ENCODE measurements at places on chromosomes 11 and 22.

DNA sequence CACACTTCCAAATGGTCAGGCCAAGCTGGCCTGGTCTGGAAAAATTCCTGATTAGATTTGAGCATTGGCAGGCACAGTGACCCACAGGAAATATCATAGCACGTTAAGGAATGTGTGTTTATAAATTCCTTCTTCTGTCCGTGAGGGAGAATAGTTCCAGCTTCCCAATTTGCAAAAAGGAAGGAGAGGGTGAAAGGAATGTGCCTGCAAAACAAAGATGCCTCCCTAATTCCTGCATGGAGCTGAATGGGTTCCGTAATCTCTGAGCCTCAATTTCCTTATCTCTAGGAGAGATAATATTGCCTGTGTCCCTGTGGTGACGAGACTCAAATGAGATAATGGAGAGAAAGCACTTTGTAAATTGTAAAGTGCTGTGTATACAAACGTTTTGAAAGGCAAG is 105.1 kb downstream of the FEZ1 start:
- DNase-seq, result no peak

DNA sequence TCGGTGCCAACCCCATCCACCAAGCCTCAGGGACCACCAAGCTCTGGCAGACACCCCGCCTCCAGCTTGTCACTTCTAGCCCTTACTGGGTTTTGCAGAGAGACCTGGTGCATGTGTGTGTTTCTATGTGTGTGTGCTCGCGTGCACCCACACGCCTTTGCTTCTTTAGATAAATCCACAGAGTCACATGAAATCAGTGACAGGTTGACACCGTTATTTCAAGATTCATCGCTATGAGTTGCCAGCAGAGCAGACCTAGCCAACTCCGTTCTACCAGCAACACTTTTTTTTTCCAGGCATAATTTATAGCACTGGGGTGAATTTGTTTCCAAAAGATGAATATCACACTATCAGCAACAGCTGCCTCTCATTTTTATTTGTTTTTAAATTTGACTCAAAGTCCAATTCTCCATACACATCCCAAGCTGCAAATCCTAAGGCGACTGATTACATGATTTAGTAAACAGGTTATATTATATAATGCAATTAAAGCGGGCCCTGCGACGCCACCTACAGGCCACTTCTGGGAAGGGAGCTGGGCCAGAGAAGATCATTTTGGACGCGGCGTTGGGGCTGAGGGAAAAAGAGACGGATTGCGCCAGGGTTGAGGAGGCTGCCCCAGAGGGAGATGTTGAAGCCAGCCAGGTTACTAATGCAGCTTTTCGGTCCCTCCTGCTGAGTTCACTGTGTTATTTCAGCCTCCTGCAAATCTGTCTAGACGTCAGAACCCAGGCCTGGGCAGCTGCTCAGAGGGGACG is 150.5 kb downstream of the FEZ1 start:
- DNase-seq, result no peak

GRCh38 chr22:39617970-39618757 is 47.6 kb downstream of the CACNA1I start:
- no peak for DNase-seq

DNA sequence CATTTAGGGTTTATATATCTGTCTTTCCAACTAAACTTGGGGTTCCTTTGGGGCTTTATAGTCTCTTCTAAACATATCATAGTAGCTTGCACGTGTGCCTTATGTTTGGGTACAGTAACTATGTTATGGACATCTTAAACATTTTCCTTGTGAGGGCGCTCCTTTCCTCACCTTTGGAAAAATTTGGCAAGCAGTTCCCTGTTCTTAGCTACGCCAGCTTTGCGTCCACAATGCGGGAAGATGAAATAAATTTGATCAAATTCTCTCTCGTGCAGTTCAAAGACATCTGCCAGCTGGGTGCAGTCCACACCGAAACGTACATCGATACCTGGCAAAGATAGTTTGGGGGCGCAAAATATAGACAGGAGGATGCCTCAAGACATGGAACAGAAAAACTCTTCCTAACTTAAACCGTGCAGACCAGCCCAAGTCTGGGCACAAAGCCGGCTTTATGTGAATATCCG is 548 bp downstream of the FDXACB1 start:
- no peak for DNase-seq

DNA sequence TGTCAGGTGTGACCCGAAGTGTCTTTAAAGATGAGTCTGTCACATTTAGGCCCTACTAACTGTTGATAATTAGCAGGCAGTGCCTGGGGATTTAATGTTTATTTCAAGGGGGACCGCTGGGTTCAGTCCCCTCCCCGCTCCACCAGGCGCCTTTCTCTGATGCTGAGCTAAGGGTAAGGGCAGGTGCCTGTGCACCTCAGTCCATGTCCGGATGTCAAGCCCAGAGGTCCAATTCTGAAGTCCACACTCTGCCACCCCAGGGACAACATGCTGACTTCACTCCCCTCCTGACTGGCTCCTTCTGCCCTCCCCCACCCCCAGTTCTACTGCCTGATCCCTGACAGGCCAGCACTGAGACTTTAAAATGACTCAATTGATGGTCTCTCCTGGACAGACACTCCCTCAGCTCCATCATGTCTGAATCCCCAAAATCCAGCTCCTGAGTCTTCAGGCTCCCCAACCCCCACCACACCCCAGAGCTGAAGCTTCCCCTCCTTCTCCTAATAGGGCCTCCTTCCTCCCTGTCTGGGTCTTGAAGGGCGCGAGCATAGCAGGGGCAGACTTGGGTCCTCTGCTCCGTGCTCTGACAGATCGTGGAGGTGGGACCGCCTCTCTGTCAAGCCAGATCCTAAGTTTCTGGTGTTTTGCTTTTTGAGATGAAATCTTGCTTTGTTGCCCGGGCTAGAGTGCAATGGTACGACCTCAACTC is 49.8 kb upstream of the ANO1 start:
- DNase-seq, result no peak

- no peak for DNase-seq
These were observed 137.2 kb downstream of the BRD1 start for GRCh38 chr22:49690454-49690853.

- no peak for DNase-seq
These were observed 171.1 kb downstream of the CADM1 start for GRCh38 chr11:115333121-115333520.

DNA sequence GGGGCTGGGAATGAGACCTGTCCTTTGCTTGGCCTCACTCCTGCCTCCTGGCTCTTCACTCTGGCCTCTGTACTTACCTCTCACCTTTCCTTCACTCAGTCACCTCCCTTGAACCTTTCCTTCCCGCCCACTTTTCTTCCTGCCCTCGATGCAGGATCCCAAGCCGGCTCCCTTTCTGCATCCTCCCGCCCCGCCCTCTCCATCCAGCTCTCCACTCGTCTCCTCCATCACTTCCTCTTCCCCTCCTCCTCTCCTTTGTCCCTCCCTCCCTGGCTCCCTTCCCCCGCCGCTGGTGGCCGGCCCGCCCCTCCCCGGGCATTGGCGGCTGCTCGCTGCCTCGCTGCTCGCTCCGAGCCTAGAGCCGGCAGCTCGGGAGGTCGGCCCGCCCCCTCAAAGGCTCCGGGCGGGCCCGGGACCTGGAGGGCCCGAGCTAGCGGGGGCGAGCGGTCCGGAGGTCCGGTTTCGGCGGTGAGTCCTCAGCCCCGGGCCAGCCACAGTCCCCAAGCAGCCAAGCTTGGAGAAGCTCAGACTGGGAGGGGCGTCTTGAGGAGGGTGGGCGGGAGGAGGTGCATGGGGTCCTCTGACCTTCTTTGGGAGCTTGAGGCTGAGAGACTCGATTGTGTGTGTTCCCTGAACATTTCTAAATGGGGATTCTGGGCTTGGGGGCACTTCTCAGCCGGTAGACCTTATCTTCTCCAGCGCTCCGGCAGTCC is 13.8 kb downstream of the PHLDB1 start:
- DNase-seq, result no peak

- no peak for DNase-seq
These were observed 1.2 kb downstream of the CNIH2 start for GRCh38 chr11:66279092-66279734.

GRCh38 chr11:62782753-62783152 is 4.4 kb upstream of the TMEM179B start:
- DNase-seq, result no peak

DNA sequence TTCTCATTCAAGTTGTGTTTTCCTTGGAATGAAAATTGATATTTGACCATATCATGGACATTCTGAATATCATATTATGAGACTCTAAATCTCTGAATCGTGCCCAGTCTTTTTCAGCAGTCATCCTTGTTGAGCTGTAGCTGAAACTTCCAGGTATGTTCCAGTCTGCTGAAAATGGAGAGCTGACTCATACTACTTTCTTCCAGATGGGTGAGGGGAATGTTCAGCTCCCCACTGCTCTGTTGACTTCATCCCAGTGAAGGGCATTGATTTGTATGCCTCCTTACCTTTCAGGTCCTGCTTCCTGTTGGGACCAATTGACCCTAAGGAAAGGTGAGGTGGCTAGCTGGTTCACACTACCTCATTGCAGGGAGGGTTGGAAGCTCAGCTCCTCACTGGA is 3.5 kb downstream of the OR5P2 start:
- no peak for DNase-seq

- no peak for DNase-seq
These were observed 8.7 kb downstream of the OR52A5 start for GRCh38 chr11:5129457-5129877.

DNA sequence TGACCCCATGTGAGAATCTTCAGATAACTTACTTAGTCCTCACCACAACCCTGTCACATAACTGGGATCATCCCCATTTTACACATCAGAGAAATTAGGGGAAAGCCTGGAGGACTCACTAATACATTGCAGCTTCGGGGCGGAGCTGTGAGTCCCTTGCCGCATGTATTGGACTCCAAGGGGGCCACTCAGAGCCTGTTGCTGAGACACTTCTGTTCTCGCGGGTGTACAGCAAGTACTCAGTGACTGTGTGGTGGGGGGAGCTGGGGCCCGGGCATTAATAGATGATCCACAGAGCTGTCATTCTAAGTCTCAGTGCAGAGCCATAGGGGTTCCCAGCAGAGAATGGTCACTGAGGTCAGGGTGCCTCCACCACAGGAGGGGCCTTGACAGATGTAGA is 13.5 kb downstream of the OAF start:
- DNase-seq, result no peak

DNA sequence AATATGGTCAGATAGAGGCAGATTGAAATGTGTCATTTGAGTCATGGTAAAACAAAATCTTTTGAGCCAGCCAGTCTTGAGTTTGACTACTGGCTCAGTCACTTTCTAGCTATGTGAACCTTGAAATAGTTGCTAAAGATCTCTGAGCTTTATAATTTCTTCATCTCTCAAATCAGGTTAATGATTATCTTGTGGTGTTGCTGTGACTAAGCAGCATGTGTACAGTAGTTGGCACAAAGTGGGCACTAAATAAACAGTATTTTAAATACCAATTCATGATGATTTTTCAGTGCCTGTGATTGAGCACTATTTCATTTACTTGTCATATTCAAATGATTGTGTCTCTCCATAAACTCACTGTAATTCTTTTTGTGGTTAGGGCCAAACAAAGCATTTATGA is 70.8 kb downstream of the RAB38 start:
- DNase-seq, result no peak

DNA sequence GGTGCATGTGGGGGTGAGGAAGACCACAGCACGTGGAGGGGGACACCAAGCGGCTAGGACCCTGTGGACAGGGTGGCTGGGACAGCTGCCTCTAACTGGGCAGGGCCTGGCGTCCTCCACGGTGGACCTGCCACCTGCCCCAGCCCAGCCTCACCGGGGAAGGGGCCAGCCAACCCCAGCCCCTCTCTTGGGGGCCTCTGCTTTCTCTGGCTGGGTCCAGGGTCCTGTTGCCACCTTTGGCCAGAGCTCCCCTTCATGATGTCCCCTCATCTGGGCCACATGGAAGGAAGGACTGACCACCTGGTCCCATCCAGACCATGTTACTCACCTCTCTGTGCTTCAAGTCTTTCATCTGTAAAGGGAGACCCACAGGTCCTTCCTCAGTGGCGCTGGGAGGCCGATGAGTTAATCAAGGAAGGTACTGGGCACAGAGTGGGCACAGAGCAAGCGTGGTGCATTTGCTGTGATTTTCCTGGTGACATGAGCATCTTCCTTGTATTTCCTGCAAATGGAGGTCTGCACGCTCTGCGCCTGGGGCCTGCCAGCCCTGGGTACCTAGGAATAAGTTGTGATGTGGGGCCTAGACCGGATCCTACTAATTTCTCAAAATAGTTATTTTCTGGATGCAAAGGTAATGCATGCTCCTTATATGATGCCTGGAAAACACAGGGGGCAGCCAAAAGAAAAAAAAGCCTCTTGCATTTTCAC is 538.4 kb downstream of the TBC1D22A start:
- no peak for DNase-seq

GRCh38 chr22:41976070-41976901 is 7.0 kb downstream of the SEPTIN3 start:
- DNase-seq, result no peak

Measured in Panc1 (cell line).